Neural progenitor cell (in vitro differentiated cells): ENCODE measurements at places on chromosomes 16 and 17. TPM values are rescaled to one million over a fixed set of nuclear protein-coding genes. Genes with fewer than 3 reads are reported as not detected.
A peak's percentile ranks its signal among the peaks of the same experiment; 100 is the strongest.

DNA sequence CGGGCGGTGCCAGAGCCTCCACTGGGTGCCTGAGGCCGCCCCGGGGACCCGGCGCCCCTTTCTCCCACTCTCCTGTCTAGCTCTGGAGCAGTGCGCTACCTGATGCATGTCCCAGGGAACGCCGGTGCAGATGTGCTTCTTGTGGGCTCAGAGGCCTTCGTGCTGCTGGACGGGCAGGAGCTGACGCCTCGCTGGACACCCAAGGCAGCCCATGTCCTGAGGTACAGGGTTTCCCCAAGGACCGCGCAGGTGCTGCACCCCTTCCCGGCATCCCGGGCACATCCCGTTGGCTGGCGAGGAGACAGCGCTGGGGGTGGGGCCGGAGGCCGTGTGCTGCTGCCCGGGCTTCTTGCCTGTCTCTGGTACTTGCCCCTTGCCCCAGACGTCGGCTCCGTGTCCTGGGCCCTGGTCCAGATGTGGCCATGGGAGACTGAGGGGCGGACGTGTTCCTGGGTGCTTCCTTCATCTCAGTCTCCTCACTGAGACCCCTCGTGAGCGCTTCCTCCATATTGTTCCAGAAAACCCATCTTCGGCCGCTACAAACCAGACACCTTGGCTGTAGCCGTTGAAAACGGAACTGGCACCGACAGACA is 12.5 kb downstream of the RGS11 start:
- no peak for DNase-seq

GRCh38 chr17:34816848-34817247 is 144.4 kb downstream of the CCT6B start:
- DNase-seq, result peak; percentile 51

INCA1 gene
- total RNA-seq, result 0.28 and 0.52 TPM in 2 replicates

NPIPB8 gene
- not detected in 2 replicates for total RNA-seq

DNA sequence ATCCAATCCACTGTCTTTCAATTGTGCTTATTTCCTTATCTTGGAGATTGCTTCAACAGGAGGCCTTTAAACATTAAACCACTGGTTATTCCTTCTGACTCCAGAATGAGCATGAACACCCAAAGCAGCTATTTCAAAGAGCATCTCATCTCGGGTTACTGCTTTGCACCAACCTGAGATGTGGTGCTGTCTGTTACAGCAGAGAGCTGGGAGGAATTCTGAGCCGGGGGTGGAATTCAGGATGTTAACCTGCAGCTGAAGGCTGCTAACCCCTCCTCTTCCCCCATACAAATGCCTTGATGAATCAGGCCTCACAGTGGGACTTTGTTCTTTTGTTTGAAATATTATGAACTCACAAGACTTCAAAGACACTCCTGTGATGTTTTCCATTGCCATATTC is 113.1 kb downstream of the SHISA9 start:
- DNase-seq, result peak; percentile 62

DNA sequence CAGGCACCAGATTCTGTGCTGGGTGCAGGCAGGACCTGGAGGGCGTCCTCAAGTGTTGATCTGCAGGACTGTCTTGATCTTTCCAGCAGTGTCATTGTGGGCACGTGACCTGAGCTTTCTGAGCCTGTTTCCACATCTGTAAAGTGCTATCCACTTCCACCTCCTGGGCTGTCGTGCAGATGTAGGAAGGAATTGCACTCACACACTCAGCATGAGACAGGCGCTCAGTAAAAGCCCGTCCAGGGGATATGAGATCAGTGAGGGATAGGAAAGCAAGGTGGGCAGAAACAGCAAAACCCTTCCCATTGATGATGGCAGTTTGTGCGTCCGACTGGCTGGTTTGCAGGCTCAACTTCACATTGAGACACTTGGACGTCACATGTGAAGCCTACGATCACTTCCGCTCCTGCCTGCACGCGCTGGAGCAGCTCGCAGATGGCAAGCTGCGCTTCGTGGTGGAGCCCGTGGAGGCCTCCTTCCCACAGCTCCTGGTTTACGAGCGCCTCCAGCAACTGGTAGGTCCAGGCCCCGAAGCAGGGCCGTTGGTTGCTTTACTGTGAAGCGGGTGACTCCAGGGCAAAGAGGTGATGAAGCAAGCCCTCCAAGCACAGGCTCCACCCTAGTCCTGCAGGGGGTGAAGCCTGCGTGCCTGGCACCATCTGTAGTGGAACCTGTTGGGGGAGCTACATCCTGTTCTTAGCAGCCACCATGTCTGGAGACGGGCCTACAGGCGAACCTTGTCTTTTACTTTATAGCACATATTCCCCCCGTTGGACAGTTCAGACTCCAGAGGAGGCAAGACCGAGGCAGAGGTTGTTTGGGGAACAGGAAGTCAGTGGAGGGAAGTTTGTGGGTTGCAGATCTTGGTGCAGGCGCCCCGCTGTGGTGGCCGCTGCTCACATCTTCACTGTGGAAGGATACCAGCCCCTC is 23.0 kb downstream of the METTL22 start:
- no peak for DNase-seq

GRCh38 chr17:47785538-47786123 is 36.0 kb downstream of the OSBPL7 start:
- peak; percentile 80 for DNase-seq

DNA sequence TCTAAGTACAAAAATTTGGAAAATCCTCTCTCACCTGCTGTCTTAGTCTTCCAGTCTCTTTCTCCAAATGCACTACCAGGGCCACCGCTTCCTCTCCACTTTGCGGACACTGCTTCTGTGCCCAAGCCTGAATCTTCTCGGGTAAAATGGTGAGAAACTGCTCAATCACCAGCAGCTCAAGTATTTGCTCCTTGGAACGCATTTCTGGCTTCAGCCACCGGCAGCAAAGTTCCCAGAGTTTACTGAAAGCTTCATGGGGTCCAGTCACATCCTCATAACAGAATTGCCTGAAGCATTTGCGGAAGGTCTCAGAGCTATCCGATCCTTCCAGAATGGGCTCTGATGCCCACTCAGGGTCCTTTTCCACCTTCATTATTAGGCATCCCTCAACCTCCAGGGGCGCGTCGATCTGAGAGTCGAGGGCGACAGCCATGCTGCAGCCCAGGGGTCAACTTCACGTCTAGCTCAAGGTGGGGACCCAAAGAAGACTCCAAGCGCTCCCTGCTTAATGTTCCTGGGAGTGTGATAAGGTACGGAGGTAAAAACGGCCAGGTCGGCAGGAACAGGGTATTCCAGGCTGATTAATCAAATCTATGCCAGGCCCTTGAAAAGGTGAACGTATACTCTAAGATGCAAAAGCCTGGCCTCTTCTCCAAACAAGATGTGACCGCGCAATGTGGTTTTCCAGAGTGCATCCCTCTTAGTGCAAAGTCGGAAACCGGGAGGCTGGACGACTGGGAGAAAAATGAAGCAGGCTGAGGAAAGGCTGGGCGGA is 763 bp downstream of the ZKSCAN2 start:
- DNase-seq, result peak; percentile 45

GRCh38 chr16:51621610-51622009 is 470.5 kb upstream of the SALL1 start:
- no peak for DNase-seq
